ENCODE measurements at places on chromosomes 2 and 18. TPM values are rescaled to one million over a fixed set of nuclear protein-coding genes. Genes with fewer than 3 reads are reported as not detected.

DNA sequence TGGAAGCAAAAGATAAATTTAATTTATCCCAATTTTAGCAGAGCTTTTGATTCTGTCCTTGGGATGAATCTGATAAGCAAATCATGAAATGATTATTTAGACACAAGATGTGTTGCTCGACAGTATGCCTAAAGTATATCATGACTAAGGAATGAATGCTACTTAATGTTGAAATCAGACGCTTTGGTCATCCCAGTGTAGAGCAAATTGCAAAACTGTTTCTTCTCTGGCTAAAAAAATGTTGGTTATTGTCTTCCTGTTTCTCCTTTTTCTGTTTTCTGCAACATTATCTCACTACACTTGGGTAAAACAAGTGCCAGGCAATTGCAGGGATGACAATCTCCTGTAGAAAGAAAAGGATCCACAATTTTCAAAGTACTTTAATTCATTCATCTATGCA lies 66.4 kb downstream of the BABAM2 start:
- DNase-seq: no peak
- no peak overlapping the region for H3K4me3 ChIP-seq
- peaks cover 13% of the 10 kb centered on the region for H3K4me1 ChIP-seq
- no peaks in the 10 kb centered on the region for H3K27me3 ChIP-seq

GRCh38 chr2:19868701-19869580 lies 32.8 kb downstream of the TTC32 start:
- no peaks in the 10 kb centered on the region for H3K36me3 ChIP-seq
- peak; percentile 89 for DNase-seq
- H3K27ac ChIP-seq: peak overlapping the region; percentile 30

DNA sequence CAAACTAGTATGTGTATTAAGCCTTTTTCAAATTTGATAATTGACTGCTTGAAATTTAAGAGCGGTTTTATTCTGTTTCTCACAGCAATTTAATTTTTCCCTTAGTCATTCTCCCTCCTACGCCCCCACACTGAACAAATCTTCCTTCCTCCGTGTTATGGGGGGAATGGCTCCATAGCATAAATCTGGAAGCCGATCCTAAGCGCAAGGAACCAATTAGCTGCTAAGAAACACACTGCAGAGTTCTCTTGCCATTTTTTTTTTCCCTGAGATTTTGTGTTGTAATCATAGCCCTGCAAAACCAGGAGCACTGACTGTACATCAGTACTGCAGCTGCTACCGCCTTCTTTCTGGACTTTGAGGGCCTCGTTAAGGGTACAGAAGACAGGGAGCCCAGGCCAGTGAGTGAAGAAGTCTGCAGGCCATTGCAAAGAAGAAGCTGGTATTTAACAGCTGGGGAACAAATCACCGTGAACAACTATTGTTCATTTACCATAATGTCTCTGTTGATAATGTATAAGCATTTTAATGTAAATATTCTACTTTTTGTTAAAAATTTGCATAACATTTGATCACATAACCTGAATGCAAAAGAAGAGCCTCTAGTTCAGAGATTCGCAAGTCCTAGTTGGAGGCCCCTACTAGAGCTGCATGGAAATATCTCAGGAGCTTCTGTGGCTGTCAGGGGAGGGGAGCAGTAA lies 264.0 kb downstream of the LRATD1 start:
- H3K4me3 ChIP-seq: no peak overlapping the region
- H3K4me1 ChIP-seq: no peaks in the 10 kb centered on the region
- H3K27ac ChIP-seq: no peak overlapping the region
- no peaks in the 10 kb centered on the region for H3K36me3 ChIP-seq
- H3K27me3 ChIP-seq: no peaks in the 10 kb centered on the region
- no peak for DNase-seq

UGT1A8 gene
- total RNA-seq: not detected

DNA sequence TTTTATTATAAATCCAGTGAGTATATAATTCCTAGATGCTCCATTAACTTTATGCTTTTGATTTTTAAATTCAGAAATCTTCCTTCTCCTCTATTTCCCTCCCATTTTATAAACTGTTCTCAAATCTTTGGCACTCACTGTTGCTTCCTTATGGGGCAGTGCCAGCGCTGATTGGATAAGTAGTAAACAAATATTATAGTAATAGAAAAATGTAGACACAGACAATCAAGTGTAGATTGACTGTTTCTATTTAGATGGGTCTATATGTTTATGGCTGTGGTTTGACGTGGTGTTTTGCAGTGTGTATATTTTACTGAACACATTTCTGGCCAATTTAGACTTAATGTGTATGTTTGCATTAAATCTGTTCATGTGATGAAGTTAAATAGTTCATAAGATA lies 36.6 kb downstream of the LYPD6B start:
- H3K36me3 ChIP-seq: no peaks in the 10 kb centered on the region
- no peak overlapping the region for H3K4me3 ChIP-seq
- H3K27ac ChIP-seq: no peak overlapping the region
- DNase-seq: peak; percentile 73

CD226 gene
- 3.6 TPM for total RNA-seq

GRCh38 chr2:196677404-196677803 lies 37.9 kb downstream of the CCDC150 start:
- H3K36me3 ChIP-seq: no peaks in the 10 kb centered on the region
- H3K27ac ChIP-seq: no peak overlapping the region
- no peak for DNase-seq
- H3K4me3 ChIP-seq: no peak overlapping the region

DNA sequence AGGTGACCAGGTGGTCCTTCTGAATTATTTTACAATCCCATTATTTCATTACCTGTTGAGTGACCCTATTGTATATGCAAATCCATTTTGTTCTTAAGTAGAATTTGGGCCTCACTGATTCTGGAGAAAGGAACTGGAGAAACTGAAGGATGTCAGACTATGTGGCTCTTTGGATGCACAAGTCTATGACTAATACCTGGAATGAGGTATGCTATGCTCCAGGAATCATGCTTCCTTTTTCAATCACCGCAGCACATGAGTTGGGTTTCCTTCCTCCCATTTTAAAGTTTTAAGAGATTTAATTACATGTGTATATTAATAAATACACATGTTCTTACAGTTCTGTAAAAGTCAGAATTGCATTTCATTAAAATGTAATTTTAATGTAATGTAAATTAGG lies 253.9 kb upstream of the VWC2L start:
- H3K36me3 ChIP-seq: no peaks in the 10 kb centered on the region
- DNase-seq: no peak
- H3K27ac ChIP-seq: no peak overlapping the region
- no peaks in the 10 kb centered on the region for H3K4me1 ChIP-seq
- H3K4me3 ChIP-seq: no peak overlapping the region
- H3K27me3 ChIP-seq: no peaks in the 10 kb centered on the region

DNA sequence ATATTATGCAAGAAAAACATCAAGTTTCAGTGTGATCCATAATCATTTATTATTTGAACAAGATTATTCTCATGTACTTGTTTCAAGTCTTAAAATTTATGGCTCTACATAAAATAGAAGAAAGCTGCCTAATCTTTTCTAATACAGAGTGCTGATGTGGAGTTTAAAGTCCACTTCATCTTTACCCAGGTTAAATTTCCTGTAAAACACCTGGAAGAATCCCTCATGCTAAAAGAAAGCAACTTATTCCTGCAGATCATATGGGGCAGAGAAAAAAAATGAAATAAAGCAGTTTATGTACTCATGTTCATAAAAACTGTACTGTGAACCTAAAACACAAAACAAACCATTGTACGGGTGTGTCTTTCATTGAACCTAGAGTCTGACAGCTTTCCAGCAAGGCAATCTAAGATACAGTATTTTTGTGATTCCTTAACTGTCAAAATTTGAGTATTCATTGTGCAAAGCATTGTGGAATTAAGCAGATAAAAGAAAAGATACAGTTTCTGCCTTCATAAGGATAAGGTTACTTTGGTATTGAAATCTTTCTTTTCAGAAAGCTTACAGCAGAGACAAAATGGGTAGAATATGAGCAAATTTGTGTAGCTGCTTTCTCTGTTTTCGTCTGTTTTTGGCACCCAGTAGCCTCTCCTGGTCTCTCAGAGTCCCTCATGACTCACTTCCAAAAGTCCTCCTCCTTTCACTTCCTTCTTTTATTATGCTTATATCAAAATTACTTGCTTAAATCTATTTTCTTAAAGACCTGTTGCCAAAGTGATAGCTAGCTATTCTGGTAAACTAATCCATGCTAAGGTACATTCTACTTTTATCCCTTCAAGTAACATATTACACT lies 26.9 kb upstream of the GLS start:
- H3K36me3 ChIP-seq: no peaks in the 10 kb centered on the region
- no peak for DNase-seq
- H3K4me3 ChIP-seq: no peak overlapping the region

- no peak overlapping the region for H3K27ac ChIP-seq
- peak; percentile 20 for DNase-seq
- peaks cover 2% of the 10 kb centered on the region for H3K4me1 ChIP-seq
These were observed 72.5 kb upstream of the RGPD5 start for GRCh38 chr2:109721626-109722025.

BOK gene
- total RNA-seq: 41.2 TPM

GRCh38 chr2:36270758-36271157 lies 84.8 kb upstream of the CRIM1 start:
- H3K27ac ChIP-seq: no peak overlapping the region
- no peaks in the 10 kb centered on the region for H3K4me1 ChIP-seq
- H3K36me3 ChIP-seq: no peaks in the 10 kb centered on the region
- DNase-seq: no peak
- H3K4me3 ChIP-seq: no peak overlapping the region

ZNF519 gene
- 17.4 TPM for total RNA-seq

EML6 gene
- 2.2 TPM for total RNA-seq

DNA sequence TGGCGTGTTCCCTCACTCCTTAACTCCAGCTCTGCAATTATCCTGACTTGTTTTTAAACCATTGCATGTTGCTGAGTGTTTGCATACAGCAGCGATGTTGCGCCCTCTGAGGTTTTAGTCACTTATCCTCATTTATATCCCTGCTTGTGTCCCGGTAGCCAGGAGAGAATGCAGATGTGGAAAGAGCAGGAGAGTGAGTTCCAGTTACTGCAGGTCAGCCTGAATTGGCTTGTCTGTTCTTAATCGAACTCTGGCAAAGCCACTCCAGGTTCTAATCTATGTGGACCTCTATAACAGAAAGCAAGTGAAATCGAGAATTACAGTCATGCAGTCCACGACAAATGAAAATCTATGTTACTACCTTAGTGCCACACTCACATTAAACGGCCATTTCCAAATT lies 295.1 kb upstream of the REV1 start:
- H3K36me3 ChIP-seq: no peaks in the 10 kb centered on the region
- no peak overlapping the region for H3K27ac ChIP-seq
- H3K4me1 ChIP-seq: peaks cover 11% of the 10 kb centered on the region

- no peaks in the 10 kb centered on the region for H3K36me3 ChIP-seq
- H3K4me3 ChIP-seq: no peak overlapping the region
- DNase-seq: peak; percentile 56
- H3K4me1 ChIP-seq: no peaks in the 10 kb centered on the region
These were observed 95.7 kb downstream of the BIN1 start for GRCh38 chr2:127011231-127011661.

DNA sequence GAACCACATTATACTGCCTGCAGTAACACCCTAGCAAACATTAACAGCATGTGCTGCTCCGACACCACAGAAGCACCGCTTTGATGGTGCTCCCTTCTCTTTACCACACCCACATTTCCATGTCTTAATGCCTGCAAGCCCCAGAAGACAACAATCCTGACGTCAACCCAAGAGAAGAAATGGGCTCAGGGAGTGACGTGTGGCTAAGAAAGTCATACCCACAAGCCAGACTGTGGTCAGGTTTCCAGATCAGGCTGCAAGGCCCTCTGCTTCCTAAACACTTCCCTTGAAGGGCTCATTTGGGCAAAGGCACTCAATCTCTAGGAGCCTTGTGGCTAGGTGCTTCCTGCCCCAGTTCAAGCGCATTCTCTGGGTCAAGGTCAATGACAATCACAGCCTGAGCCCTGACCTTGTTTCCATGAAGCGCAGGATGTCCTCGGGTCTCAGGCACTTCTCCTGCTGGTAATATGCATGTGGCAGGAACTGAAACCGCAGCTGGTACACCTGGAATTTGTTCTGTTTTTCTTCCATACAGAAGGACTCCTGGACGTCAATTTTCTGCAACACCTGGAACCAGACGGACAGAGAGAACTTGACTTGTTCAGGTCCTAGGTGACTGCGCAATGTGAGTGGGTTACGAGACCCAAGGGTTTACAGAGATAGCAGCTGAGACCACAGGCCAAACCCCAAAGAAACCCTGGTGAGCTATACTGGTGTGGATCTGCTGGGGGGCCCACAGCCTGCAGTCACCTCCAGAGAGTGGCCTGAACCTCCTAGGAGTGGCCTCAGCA lies 67.2 kb downstream of the POLR1A start:
- H3K27ac ChIP-seq: peak overlapping the region; percentile 53
- H3K4me1 ChIP-seq: peaks cover 47% of the 10 kb centered on the region
- H3K36me3 ChIP-seq: peaks cover 81% of the 10 kb centered on the region
- peak; percentile 69 for DNase-seq

SNORC gene
- total RNA-seq: 12.8 TPM

ASB18 gene
- total RNA-seq: not detected

THOC1 gene
- 72.4 TPM for total RNA-seq

DNA sequence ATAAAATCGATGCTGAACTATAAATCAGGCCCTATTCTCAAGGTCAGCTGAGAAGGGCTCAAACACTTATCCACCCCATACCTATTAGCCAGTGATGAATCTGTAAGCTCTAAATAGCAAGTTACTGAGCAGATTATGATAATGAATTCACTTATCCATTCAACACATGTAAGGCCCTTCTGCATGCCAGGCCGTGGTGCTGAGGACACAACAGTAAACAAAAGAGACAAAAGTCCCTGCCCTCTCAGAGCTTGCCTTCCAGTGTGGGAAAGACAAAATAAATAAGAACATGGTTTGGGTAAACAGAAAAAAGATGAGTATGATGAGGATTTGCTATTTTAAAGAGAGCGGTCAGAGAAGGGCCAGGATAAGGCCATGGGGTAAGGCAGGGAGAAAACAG lies 11.7 kb downstream of the TTC32 start:
- H3K27me3 ChIP-seq: no peaks in the 10 kb centered on the region
- no peak for DNase-seq
- no peaks in the 10 kb centered on the region for H3K36me3 ChIP-seq
- no peak overlapping the region for H3K4me3 ChIP-seq
- H3K27ac ChIP-seq: no peak overlapping the region
- H3K4me1 ChIP-seq: no peaks in the 10 kb centered on the region
